ENCODE measurements at places on chromosomes 2 and 18.

GRCh38 chr2:100619951-100620350 is 57.2 kb downstream of the PDCL3 start:
- no peak for DNase-seq

DNA sequence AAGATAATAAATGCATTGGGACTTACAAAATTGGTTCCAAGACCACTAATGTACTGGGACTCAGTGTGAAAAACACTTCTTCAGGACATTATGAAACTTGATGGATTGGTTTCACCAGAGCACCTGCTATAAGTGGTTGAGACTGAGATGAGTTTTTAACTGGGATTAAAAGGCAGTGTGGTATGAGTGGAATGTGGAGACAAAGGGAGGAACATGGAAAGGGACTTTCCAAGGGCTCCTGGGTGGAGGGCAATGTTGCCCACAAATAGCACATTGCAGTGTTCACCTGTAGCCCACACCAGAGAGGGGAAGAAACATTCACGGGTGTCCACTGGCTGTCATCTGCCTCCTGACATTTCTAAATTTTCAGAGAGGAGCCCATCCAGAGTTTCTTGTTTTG is 253.3 kb upstream of the TANK start:
- DNase-seq, result no peak

GRCh38 chr2:9017411-9017810 is 13.9 kb upstream of the MBOAT2 start:
- no peak for DNase-seq

DNA sequence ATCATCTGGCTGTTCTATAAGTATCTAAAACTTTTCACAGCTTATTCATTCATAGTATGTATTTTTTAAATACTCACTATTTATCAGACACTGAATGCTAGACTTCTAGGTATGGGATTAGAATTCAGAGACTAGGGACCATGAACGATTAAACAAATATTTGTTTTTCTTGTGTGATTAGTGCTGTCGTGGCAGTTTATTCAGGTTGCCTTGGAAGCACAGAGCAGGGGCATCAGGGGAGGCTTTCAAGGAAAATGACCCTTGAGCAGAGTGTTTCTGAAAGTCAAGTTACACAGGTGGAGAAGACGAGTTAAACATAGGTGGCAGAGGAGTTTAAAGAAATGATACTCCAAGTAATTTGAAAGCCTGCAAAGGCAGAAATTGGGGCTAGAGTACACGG is 5.7 kb downstream of the SPOPL start:
- no peak for DNase-seq

- DNase-seq, result no peak
Observed at GRCh38 chr2:156472686-156473085, 36.5 kb downstream of the GPD2 start.

DNA sequence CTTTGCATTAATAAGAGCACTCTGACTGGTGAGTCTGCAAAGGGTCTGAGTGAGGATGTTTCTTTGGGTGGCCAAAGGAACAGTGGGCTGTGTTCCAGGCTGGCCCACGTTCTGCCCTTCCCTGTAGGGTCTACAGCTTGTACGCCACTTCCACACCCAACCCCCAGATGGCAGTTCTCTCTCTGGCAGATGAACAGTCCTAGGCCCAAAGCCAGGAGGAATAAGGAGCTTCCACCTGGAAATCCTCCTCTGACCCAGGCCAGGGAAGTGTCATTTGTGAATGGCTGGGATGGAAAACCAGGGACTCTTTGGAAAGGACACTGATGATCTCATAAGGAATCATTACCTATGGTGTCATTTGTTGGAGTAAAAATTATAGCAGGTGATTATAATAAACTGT is 6.6 kb downstream of the OTOF start:
- DNase-seq, result no peak

DNA sequence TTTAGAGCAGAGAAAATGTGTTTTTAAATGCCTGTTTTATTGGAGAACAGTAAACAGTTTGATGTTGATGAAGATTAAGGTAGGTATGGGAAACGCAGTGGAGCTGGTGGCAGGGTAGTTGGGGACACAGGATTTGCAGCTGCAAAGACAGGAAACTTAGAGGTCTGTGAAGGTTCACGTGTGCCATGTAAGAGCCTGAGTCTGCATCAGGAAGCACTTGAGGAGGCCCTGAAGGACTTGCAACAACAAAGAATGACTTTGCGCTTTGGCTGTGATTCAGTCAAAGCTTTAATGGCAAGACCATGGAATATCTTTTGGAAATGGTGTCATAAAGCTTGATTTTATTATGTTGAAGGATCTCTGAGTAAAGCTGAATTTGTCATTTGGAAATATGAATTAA is 347.6 kb upstream of the KCNJ3 start:
- DNase-seq, result no peak

DNA sequence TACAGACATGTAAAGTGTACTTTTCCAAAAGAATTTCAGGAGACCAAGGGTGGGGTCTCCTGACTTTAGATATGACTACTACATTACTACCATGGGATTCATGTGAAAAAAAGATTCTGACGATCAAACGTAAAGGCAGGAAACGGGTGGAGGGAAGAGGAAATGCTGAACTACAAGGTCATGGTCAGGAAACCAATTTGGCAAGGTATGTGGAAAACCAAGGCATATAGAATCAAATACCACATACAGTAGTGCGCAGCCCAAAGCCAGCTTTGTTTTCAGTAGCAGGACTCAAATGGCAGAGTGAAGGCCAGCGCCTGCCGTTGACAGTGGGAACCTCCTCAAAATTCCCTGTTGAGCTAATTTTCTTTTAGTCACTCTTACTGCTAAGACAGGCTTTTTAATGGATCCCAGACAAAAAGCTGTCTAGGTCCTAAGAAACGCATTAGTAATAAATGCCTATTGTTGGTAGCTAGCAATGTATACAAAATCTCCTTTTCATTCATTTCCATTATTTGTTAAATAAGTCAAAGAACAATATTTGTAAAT is 57.6 kb upstream of the SERTAD2 start:
- no peak for DNase-seq

GRCh38 chr18:71784777-71785176 is 759.4 kb downstream of the CBLN2 start:
- no peak for DNase-seq

- no peak for DNase-seq
Observed at GRCh38 chr2:79292958-79293315, 133.4 kb upstream of the REG3A start.

- no peak for DNase-seq
Observed at GRCh38 chr2:1907849-1908533, 163.7 kb upstream of the PXDN start.

DNA sequence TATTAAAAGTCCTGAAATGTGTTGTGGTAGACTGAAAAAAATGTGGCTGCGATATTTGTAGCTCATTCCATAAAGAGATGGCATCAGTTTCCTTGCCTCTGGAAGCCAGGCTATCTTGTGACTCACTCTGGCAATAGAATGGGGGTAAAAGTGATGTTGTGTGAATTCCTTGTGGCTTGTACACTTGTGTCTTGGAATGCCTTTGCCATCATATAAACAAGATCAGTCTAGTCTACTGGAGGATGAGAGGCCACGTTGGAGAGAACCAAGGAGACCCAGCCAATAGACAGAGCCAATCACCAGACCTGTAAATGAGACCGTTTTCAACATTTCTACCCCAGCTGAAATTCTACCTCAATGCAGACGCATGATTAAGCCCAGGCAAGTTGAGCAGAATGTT is 254.1 kb downstream of the TRIB2 start:
- DNase-seq, result peak; percentile 66

- peak; percentile 63 for DNase-seq
Observed at GRCh38 chr2:16617282-16618266, 48.1 kb downstream of the CYRIA start.

DNA sequence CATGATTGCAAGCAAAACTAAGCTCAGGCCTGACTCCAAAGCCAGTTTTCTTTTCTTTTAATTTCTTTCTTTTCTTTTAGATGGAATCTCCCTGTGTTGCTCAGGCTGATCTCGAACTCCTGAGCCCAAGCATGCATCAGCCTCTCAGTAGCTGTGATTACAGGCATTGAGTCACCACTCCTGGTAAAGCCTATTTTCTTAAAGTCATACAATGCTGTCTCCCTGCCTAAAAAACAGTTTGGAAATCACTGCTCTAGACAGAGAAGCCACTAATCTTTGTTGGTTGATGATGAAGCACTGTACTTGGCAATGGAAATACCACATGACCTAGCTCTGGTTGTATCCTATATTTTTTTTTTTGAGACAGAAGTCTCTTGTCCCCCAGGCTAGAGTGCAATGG is 33.1 kb upstream of the ZNF532 start:
- DNase-seq, result peak; percentile 56

GRCh38 chr2:1717113-1717512 is 27.2 kb downstream of the PXDN start:
- DNase-seq, result no peak

DNA sequence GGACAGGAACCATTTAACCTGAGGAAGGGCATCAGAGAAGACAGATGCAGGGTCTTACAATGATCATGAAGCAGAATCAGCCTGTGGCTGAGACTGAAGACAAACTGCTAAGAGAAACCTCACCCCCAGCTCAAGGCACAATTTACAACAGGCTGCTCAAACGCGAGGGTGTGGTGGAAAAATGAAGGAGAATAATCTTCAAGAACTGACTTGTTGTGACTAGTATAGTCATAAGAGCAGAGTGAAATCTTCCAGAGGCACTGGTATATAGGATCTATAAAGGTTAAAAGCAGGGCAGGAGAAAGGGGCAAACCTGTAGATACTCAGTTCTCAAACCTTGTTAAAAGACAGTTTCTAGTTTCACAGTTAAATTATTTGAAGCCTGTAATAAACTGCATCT is 1155.8 kb upstream of the TMEFF2 start:
- no peak for DNase-seq

DNA sequence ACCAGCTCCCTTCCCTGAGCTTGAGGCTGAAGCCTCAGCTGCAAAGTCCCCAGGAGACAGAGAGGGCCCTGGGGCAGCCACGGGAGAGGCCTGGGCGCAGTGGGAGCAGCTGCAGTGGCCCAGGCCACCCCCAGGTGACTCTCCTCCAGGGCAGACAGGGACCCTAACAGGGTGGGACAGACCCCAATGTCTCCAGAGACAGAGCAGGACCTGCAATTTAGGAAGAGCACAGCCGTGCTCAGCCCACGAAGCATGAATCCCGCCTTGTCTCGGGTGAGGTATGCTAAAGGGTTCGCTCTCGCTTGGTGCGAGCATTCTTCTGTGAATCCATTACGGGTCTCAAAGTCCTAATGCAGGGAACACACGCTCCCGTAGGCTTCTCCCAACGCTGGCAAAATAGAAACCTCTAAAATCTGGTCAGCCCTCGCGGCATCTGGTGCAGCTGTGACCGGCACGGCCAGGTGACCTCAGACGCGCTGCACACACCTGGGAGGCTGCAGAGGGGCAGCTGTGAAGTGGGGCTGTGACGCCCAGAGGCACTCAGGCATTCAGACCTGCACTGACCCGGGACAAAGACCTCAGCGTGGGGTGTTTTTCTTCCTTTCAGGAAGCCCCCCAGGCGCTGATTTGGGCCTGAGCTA is 12.6 kb downstream of the MBP start:
- DNase-seq, result no peak

GRCh38 chr18:73414598-73414997 is 546.8 kb upstream of the NETO1 start:
- no peak for DNase-seq

GRCh38 chr2:166229678-166230023 is 101.8 kb upstream of the SCN1A start:
- no peak for DNase-seq

DNA sequence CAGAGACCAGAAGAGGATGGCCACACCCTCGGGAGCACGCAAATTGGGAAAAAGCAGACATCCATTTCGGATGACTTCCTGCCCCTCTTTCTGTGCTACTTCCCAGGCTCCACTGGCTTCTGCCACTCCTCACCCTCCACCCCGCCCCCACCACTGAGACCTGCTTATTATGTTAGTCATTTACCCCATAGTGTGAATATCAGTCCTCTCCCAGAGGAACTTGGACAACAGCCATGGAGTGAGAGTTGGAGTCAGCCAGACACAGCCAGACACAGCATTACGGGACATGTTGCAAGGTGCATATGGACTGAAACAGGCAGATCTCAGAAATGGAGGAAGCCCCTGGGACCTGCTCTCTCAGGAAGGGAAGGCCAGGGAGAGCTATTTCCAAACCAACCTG is 51.8 kb downstream of the CTIF start:
- peak; percentile 86 for DNase-seq

DNA sequence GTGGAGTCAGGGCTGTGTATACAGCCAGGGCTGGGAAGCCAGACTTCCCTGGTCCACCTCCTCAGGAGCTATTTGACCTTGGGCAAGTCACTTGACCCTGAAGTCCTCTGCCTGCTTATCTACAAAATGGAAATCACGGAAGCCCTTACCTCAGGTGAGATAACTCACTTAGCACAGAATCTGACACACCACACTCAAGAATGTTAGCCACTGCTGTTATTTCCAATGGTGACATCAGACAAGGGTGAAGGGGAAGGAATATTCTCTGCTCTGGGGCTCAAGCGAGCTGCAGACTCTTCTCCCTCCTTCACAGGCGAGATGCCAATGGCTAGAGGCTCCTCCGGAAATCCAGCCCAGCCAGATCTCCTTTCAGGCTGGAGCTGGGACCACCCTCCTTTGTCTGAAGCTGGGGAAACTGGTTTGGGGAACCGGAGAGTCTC is 189.6 kb downstream of the HAUS1 start:
- no peak for DNase-seq

GRCh38 chr2:126884861-126885750 is 13.6 kb upstream of the TEX51 start:
- DNase-seq, result no peak

DNA sequence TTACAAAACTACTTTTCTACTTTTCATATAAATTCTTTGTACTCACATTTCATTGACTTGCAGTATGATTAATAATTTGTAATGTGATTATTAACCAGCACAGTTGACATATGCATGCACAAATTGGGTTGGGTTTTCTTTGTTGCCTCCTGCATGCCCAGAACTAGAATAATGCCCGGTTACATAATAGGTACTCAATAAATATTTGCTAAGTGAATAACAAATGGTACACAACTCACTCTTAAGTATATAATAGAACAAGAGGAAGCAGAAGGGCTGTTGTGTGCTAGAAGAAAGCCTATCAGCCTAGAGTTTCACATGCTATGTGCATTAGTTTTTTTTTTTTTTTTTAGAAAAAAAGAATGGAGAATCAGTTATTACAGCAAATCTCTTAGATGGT is 9.3 kb downstream of the RDH14 start:
- no peak for DNase-seq

- DNase-seq, result peak; percentile 34
Observed at GRCh38 chr2:151367571-151367970, 10.2 kb downstream of the TNFAIP6 start.
